Fibroblast of villous mesenchyme (primary cell): ENCODE measurements at places on chromosomes 2 and 18.

DNA sequence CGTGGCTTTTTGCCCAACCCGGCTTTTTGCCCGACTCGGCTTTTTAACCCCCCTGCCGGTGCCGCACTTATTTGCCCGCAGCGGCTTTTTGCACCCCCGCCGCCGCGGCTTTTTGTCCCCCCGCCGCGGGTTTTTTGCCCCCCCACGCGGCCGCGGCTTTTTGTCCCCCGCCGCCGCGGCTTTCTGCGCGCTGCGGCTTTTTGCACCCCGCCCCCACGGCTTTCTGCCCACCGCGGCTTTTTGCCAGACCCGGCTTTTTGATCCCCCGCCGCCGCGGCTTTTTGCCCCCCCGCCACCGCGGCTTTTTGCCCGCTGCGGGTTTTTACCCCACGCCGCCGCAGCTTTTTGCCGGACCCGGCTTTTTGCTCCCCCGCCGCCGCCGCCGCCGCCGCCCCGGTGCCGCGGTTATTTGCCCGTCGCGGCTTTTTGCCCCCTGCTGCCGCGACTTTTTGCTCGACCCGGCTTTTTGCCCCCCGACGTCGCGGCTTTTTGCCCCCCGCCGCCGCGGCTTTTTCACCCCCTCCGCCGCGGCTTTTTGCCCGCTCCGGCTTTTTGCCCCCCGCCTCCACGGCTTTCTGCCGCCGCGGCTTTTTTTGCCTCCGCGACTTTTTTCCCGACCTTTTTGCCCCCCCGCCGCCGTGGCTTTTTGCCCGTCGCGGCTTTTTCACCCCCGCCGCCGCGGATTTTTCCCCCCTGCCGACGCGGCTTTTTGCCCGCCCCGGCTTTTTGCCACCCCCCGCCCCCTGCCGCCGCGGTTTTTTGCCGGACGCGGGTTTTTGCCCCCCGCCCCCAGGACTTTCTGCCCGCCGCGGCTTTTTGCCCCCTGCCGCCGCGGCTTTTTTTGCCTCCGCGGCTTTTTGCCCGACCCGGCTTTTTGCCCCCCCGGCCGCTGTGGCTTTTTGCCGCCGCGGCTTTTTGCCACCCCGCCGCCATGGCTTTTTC is 2786.5 kb downstream of the RPIA start:
- no peak for DNase-seq

DNA sequence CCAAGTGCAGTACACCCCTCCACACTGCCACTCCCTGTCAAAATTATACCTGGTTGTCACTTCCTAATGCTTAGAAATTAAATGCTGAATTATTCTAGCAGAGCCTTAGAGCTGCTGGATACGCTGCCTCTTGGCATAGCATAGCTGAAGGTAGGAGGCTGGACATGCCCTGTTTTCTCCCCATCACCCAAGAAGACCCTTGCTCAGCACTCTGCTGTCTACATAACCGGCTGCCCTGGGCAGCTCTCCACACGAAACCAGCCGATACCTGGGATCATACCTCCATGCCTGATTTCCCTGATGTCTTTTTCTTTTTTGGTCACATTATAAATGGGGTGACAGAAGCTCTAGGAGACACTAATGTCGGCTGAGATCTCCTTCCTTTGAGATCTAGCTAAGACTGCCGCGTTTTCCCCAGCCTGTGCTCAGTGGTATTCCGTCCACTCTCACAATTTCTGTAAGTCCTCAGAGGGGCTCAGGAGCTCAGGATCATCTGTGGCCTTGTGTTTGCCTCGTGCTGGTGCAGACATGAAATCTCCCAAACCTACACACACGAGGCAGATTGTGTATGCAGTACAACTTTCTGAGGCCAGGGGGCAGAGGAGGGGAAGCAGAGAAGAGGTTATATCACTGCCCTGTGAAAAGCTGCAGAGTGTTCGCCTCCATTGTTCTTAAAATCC is 13.5 kb upstream of the ZAP70 start:
- peak; percentile 60 for DNase-seq

GRCh38 chr2:17709897-17710296 is 43.7 kb downstream of the SMC6 start:
- no peak for DNase-seq

- no peak for DNase-seq
These were observed 74.4 kb upstream of the MAP4K4 start for GRCh38 chr2:101623031-101623521.

DNA sequence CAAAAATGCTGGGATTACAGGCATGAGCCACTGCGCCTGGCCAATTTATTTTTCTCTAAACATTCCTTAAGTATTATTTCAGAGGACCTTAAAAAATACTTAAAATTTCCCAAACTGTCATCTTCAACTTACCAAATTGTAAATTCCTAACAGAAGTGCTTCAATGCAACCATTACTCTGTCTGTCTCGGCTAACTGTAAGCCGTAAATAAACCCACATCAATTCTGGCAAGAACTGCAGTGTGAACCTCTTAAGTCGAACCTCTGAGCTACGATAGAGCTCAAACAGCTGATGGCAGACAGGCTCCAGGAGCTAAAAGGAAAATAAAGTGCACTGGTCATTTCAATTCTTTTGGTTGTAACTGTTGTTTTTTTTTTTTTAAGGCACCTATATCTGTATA is 53.4 kb upstream of the ORC2 start:
- no peak for DNase-seq
